ENCODE measurements at places on chromosomes 13 and 19.
A peak's percentile ranks its signal among the peaks of the same experiment; 100 is the strongest.

DNA sequence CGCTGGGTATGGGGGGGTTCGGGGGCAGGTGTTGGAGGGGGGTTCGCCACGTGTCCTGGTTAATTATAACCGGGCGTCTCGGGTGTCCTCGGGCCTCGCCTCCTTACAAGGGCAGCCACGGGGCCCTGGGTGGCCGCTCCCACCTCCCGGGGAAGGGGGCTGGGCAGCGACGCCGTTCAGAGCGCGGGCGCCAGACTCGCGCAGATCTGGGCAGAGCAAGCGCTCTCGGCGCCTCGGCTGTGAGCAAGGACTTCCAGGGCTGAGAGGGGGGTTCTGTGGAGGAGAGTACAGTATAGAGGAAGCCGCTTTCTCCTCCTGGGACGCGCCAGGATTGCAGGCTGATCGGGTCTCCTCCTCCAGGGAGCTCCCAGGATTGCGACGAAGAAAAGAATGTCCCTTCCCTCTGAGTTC lies 1.0 kb upstream of the CKM start:
- no peak for DNase-seq

DNA sequence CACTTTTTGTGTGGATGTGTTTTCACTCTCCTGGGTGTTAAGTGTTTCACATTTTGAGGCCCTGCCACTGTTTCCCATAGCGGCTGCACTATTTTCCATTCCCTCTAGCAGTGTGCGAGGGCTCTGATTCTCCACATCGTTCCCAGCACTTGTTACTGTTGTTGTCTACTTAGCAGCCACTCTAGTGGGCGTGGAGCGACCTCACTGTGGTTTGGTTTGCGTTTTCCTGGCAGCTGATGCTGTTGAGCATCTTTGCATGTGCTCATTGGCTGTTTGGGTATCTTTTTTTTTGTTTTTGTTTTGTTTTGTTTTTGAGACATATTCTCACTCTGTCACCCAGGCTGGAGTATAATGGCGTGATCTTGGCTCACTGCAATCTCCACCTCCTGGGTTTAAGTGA lies 14.4 kb downstream of the NAXD start:
- DNase-seq = no peak

DNA sequence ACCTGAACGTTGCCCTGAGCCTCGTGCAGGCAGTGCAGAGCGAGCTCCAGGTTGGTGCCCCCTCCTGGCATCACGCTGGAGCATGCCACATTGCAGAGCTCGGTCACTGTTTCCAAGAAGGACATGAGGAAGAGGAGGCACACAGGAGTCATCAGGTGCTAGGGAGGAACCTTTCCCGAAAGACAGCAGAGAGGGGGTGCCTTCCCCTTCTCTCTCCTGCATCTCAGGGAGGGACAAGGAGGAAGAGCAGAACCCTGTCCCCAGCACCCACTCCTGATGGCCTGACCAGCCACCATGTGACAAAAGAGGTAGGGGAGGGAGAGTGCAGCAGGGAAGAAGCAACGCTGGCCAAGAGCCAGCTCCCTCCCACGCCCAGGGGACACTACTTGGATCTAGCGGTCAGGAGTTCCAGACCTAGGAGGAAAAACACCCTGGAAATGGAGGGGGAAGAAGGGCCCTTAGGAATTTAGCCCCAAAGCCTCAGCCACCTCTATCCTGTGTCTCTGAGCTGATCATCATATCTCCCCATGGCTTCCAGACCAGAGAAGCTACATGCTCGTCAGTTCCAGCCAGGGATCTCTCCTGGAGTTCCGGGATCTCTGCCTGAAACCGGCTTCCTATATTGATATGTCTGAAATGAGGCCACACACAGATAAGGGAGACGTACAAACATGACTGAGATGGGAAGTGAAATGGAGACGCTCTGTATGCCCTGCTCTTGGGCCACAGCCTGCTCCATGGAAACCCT lies 17.0 kb upstream of the NAPA start:
- no peak for DNase-seq

- DNase-seq = no peak
These were observed 4.1 kb downstream of the DAZAP1 start for GRCh38 chr19:1411255-1412191.

- DNase-seq = peak; percentile 41
These were observed 20.6 kb upstream of the USP29 start for GRCh38 chr19:57099199-57099661.

DNA sequence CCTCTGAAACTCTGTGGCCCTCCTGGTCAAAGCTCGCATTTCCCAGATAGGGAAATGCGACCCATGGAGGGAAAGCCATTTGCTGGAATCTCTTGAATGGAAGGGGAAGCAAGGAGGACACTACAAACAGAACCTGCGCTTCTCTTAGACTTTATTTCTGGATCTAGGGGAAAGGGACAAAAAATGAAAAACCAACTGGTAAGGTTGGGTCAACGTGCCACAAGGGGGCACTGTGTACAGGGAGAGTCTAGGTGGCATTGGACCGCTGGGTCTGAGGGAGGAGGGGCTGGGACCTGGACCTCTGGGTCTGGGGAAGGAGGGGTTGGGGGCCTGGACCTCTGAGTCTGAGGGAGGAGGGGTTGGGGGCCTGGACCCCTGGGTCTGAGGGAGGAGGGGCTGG lies 5.0 kb downstream of the KLK4 start:
- DNase-seq = no peak

DNA sequence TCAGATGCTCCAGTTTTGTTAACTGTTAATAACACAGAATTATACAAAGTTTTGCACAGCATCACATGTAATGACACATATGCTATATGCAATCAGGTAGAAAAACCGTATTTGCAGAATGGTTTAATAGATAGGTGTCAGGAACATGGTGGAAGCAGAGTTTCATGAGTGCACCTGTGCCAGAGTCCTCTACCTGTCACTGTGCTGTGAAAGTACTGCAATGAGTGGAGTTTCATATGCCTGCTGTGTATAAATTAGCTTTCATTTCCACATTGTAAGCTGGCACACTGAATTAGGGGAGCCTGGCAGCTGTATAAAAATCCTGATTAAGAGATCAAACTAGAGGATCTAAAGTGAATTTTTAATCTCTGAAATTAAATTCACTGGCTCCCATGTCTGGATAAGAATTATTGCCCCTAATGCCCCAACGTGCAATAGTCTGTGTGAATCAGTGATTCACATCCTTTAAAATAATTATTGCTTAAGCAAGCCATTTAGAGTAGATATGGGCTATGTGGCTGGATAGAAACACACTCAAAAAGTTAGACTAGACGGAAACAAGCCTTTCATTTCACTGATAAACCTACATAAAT lies 8.5 kb upstream of the EEF1AKMT1 start:
- DNase-seq = no peak

GRCh38 chr19:3163230-3163886 lies 15.2 kb upstream of the S1PR4 start:
- DNase-seq = peak; percentile 51

DNA sequence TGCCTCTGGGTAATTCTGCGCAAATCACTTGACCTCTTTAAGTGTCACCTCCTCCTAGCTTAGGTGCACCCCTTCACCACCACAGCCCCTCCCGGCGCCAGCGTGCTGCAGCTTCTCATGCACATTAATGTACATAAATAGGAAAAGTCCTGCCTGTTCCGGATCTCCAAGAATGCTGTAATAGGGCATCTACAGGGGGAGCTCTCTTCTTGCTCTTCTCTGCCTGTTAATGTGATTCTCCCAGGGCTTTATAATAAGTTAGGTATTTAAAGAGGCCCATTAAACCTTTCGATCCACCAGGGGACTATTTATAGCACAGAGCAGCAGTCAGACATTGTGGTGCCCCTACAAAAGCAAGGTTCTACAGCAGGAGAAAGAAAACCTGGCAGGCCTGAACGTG lies 35.3 kb downstream of the SOX1 start:
- no peak for DNase-seq
